Left kidney (tissue), 8 donors: ENCODE measurements at places on chromosomes 11 and 22. TPM values are rescaled to one million over a fixed set of nuclear protein-coding genes. Genes with fewer than 3 reads are reported as not detected.

GRCh38 chr11:20125927-20126326 is 34.3 kb downstream of the DBX1 start:
- no peak for DNase-seq

DNA sequence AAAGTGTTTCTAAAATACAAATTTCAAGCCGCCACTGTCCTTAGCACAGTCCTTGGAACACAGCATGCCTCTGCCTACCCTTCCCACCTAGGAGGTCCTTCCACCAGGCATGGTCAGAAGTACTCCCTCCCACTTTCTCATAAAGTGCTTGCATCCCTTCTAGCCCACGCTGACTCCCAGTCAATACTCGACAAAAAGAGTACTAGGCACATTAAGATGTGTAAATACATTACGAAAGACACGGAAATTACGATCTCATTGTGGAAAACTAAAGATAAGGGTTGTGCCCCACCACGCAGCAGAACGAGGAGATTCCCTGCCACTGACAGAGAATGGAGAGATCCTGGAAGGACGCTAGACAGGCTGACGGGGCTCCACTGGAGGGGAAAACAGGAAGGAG is 13.5 kb downstream of the CHKA start:
- DNase-seq: no peak

- no peak for DNase-seq
These were observed 200.6 kb upstream of the POU2AF2 start for GRCh38 chr11:111044751-111045406.

DNA sequence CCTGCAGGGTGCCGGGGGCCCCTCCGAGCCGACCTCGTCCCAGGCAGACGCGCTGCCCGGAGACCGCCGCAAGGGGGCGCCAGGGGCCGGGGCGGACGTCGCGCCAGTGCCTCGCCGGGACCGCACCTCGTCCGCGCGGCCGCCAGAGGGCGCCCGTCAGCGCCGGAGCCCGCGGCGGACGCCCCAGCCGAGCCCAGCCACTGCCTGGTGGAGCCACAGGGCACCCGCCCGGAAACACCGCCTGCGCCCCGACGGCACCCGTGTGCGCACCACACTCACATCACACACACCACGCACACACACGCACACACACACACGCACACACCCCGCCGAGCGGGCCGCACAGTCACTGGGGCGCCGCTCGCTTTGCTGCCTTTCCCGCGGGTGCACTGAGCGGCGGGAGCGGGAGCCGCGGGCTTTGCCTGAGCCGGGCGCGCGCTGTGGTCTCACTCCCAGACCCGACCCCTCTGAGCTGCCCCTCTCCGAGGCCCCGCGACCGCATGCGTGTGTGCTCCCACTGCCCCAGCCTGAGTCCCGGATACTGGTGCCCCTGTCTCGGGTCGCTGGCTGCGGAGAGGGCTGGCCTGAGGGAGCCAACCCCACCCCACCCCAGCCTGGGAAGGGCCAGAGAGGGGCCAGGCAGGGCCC is 449.3 kb downstream of the OPCML start:
- DNase-seq: peak; percentile 48

GRCh38 chr11:118275176-118275575 is 11.1 kb upstream of the MPZL2 start:
- no peak for DNase-seq

- no peak for DNase-seq
These were observed 7.1 kb upstream of the NHERF4 start for GRCh38 chr11:119178166-119178680.

POTEH gene
- not detected for polyA plus RNA-seq

MAPK11 gene
- 7.1 TPM for polyA plus RNA-seq

WNT7B gene
- polyA plus RNA-seq: 7.5 TPM

SYT12 gene
- 0.13 TPM for polyA plus RNA-seq

IGLL1 gene
- 0.40 TPM for polyA plus RNA-seq
